Activated T-cell treated with anti-CD3 and anti-CD28 coated beads, Interleukin-2, amount 50 U/mL, for 4 hours (primary cell): ENCODE measurements at places on chromosomes 7 and 10. TPM values are rescaled to one million over a fixed set of nuclear protein-coding genes. Genes with fewer than 3 reads are reported as not detected.

DNA sequence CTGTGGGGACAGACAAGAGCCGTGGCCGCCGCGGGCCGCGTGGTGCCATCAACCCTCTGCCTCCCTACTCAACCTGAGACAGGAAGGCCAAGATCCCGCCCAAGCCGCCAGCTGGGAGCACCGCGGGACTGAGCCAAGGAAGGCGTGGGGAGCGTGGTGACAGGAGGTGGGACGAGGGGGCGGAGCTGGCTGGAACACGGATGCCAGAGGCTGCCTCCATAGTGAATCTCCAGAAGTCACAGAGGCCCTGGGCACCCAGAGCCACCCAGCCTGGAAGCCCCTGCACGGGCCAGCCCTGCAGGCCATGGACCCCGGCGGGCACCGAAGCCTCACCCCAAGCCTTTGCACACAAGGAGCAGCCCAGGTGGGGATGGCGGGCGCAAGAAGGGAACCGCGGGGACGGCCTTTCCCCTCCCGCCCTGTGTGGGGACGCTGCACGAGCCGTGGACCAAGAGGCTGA lies 18.1 kb upstream of the DPYSL4 start:
- DNase-seq, result no peak

GRCh38 chr7:137519947-137520346 lies 176.4 kb upstream of the PTN start:
- DNase-seq, result no peak

DNA sequence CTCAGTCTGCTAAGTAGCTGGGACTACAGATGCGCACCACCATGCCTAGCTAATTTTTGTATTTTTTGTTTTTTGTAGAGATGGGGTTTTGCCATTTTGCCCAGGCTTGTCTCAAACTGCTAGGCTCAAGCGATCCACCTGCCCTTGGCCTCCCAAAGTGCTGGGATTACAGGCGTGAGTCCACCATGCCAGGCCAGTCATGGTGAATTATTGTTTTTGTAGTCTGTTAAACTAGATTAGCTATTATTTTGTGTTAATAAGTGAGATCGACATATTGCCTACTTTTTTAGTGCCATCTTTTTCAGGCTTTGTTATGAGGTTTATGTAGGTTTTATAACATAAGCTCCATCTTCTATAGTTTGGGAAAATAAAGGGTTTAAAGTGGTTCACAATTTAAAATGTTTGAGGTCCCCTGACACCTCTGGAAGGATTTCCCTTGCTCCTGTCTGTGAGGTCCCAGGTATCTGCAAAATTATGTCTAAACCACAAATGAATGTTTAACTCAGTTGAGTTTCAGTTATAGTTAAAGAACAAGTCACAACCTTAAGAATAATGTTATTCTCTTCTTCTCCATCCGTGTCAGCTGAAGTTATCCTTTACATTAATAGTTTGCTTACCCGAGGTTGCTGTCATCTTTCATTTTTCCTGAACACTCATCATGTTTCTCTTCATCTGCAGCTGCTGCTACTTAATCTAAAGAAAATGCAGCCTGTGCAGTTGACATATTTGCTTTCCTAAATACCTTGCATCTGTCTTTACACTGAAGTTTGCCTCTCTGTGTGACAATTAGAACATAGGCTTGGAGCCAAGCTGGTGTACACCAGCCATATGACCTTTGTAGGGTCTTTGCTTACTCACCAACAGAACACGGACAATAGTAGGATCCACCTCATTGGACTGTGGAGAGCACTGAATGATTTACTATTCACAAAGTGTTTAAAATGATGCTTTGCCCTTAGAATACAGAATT lies 8.9 kb upstream of the VSTM4 start:
- DNase-seq, result no peak

GRCh38 chr10:66026321-66026720 lies 899.5 kb upstream of the LRRTM3 start:
- DNase-seq, result no peak

DNA sequence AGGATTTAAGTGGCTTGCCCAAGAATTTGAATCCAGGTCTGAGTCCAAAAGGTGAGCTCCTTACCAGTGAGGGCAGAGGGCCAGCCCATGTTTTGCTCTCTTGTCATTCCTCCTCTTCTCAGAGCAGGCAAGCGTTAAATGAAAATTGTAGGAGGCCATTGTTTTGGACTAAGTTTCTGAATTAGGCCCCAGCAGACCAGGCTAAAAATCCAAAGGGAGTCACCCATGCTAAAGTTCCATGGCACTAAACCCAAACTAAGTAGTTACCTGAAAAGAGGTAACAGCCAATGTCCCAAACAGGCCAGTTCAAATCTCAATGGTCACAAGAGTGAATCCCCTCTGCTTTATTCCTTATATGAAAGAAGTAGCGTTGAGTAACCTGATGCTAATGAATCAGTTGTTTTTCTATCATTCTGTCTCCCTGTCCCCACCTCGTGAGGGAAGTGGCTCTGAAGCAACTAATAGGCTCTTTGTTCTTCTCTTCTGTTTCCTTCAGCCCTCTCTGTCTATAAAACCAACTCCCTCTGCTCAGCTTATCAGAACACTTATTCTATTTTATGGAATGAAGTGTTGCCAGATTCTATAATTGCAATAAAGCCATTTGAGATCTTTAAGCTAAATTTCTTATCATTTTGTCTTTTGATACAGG lies 17.5 kb upstream of the CDH23 start:
- no peak for DNase-seq

GRCh38 chr10:110609605-110610004 lies 34.5 kb upstream of the RBM20 start:
- no peak for DNase-seq

- no peak for DNase-seq
These were observed 16.0 kb upstream of the VOPP1 start for GRCh38 chr7:55588379-55588699.

RINT1 gene
- 34.1 TPM for total RNA-seq

CYP3A7 gene
- total RNA-seq, result not detected

FKBP6 gene
- not detected for total RNA-seq

FBXL13 gene
- total RNA-seq, result 0.84 TPM

H2BK1 gene
- not detected for total RNA-seq

CRYGN gene
- not detected for total RNA-seq

UTF1 gene
- 0.25 TPM for total RNA-seq

CHAT gene
- total RNA-seq, result not detected

MICALL2 gene
- 1.3 TPM for total RNA-seq
